ENCODE measurements at places on chromosomes 12 and 14. TPM values are rescaled to one million over a fixed set of nuclear protein-coding genes. Genes with fewer than 3 reads are reported as not detected.

DNA sequence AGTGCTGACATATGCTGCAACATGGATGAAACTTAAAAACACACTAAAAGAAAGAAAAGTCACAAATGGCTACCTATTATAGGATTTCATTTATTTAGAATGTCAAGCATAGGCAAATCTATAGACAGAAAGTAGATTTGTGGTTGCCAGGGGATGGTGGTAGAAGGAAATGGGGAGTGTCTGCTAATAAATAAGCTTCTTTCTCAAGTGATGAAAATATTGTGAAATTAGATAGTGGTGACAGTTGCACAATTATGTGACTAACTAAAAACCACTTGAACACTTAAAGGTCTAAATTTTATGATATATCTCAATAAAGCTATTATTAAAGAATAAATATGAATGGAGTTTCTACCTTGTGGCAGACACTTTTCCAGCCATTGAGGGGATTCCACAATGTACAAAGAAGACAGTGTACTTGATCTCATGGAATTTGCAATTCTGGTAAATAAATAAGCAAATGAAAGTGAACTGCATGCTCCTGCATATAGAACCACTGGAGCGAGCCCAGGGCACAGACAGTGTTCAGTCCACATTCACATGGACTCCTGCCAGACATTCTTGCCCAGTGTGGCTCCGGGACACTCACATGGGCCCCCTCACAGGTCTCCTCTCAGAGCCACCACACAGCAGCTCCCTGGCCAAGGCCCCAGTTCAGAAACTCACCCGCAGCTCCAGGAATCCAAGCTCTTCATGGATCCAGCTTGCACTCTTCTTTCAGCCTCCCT, 107.1 kb upstream of the ARID2 start:
- no peaks in the 10 kb centered on the region for H3K4me1 ChIP-seq
- no peak for DNase-seq
- no peaks in the 10 kb centered on the region for H3K27me3 ChIP-seq
- no peak overlapping the region for H3K4me3 ChIP-seq
- H3K27ac ChIP-seq: no peak overlapping the region
- H3K36me3 ChIP-seq: no peaks in the 10 kb centered on the region

DNA sequence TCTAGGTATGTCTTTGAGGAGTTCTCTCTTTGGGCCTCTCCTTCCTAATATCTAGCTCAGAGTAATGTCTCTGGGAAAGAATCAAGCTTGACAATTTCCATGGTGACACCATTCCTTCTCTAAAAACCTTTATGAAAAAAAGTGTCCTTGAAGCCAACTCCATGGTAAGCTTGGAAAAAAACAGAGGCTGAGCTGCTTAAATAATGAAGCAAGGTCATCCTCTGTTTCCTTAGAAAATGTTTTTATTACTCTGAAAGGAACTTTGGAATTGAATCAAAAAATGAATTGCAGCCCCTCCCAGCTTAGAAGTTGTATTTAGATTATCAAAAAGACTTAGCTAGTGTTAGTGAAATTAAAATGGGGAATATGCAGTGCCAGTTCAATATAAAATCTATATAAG, 166.1 kb upstream of the KITLG start:
- H3K4me1 ChIP-seq: no peaks in the 10 kb centered on the region
- no peak overlapping the region for H3K4me3 ChIP-seq

DNA sequence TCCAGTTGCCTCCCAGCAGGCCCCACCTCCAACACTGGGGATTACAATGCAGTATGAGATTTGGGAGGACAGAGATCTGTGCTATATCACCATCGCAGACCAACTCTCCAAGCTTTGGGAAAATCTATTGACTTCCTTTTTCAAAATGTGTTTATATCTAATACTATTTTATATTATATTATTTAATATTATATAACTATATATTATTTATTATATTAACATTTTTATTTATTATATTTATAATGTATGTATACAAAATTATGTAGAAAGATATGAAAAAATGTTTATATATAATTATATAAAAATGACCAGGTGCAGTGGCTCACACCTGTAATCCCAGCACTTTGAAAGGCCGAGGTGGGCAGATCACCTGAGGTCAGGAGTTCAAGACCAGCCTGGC, 36.4 kb downstream of the DNAH10 start:
- peaks cover 3% of the 10 kb centered on the region for H3K27me3 ChIP-seq
- no peaks in the 10 kb centered on the region for H3K4me1 ChIP-seq
- no peak overlapping the region for H3K4me3 ChIP-seq

GRCh38 chr14:52961060-52961639, 10.3 kb upstream of the FERMT2 start:
- H3K27me3 ChIP-seq: no peaks in the 10 kb centered on the region
- H3K36me3 ChIP-seq: no peaks in the 10 kb centered on the region
- H3K27ac ChIP-seq: no peak overlapping the region
- H3K4me1 ChIP-seq: peaks cover 4% of the 10 kb centered on the region
- H3K4me3 ChIP-seq: no peak overlapping the region
- peak; percentile 35 for DNase-seq

DNA sequence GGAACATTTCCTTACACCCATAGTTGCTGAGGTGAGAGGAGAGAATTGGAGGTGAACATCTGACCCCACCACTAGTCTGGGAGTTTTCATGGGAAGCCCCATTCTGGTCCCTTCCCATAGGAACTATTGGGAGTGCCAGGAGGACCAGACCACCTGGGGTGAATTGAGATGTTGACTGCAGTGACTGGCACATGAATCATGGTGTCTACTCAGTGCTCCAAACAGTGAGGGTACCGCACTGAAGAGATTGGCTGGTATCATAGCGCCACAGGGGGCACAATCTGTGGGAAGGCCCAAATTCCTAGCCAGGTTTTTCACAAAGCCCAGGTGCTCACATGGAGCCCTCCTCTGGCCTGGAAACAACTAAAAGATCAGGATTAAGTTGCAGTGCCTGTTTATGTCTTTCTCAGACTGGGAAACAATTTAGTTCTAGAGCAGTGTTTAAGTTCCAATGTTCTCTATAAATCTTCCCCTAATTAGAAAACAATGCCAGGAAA, 3.7 kb upstream of the RNASE9 start:
- no peaks in the 10 kb centered on the region for H3K36me3 ChIP-seq
- DNase-seq: no peak
- H3K4me1 ChIP-seq: no peaks in the 10 kb centered on the region
- H3K4me3 ChIP-seq: no peak overlapping the region

GRCh38 chr12:29198901-29199300, 49.8 kb downstream of the FAR2 start:
- H3K4me1 ChIP-seq: no peaks in the 10 kb centered on the region
- no peaks in the 10 kb centered on the region for H3K36me3 ChIP-seq
- H3K4me3 ChIP-seq: no peak overlapping the region
- no peaks in the 10 kb centered on the region for H3K27me3 ChIP-seq
- no peak for DNase-seq

- peaks cover 54% of the 10 kb centered on the region for H3K27me3 ChIP-seq
- H3K27ac ChIP-seq: peak overlapping the region; percentile 10
- H3K4me1 ChIP-seq: peaks cover 38% of the 10 kb centered on the region
- peak; percentile 37 for DNase-seq
- peak overlapping the region; percentile 44 for H3K4me3 ChIP-seq
- peaks cover 29% of the 10 kb centered on the region for H3K36me3 ChIP-seq
Measured at GRCh38 chr14:53951627-53952303, 4.9 kb downstream of the BMP4 start.

DNA sequence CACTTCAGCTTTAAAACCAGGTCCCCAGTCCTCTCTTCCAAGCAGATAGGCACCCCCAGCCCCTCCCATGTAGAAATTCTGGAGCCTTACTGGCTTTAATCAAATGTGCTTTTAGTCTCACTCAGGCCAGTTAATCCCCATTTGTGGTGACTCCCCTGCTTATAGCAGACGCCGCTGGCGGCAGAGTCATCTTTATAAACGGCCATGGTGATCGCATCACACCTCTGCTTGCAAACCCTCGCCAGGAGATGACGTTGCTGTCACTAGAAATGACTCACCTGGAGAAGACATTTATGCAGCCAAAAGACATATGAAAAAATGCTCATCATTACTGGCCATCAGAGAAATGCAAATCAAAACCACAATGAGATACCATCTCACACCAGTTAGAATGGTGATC, 369.3 kb downstream of the VRK1 start:
- no peak overlapping the region for H3K27ac ChIP-seq
- H3K4me1 ChIP-seq: no peaks in the 10 kb centered on the region
- DNase-seq: no peak
- H3K27me3 ChIP-seq: peaks cover 2% of the 10 kb centered on the region
- no peak overlapping the region for H3K4me3 ChIP-seq

- H3K4me1 ChIP-seq: no peaks in the 10 kb centered on the region
- DNase-seq: no peak
- peaks cover 4% of the 10 kb centered on the region for H3K36me3 ChIP-seq
- H3K27me3 ChIP-seq: no peaks in the 10 kb centered on the region
- no peak overlapping the region for H3K4me3 ChIP-seq
- H3K27ac ChIP-seq: no peak overlapping the region
Measured at GRCh38 chr12:78034025-78034424, 203.3 kb downstream of the NAV3 start.

DNA sequence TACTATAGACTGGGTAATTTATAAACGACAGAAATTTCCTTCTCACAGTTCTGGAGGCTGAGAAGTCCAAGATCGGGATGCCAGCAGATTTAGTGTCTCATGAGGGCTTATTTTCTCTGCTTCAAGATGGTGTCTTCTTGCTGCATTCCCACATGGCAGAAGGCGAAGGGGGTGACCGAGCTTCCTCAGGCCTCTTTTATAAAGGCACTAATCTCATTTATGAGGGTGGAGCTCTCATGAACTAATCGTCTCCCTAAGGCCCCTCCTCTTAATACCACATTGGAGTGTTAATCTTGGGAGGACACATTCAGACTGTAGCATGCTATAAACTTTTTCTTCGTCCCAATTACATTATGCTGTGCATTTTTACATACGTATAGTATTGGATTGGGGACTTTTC, 200.4 kb upstream of the ARHGAP5 start:
- peak overlapping the region; percentile 67 for H3K27ac ChIP-seq
- no peak overlapping the region for H3K4me3 ChIP-seq
- peaks cover 17% of the 10 kb centered on the region for H3K4me1 ChIP-seq
- DNase-seq: no peak
- H3K36me3 ChIP-seq: no peaks in the 10 kb centered on the region

DNA sequence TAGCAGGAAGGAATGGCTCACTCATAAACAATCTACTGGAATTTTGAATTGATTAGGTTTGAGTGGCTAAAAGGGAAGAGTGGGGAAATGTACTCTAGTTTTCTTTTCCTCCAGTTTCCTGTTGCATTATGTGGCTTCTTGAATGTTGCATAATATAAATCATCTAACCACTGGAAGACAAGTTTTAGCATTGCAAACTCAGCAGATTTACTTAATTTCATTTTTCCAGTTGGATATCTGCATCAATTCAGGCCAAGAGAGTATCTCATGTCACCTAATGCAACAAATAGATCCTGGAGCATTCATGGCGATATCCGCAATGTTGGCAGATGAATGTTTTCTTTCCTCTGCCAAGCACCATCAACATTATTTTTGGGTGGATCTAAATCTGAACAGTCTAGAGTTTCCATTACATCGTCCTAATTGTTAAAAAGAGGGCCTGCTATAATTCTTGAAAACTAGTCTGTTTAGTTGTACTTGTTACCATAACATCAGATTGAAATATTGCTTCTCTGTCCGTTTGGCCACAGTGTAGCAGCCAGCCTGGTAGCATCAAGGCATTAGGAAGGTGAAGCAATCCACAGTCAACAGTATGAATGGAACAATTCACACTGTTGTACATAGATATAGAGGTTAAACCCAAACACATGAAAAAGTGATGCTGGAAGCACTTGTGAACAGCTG, 544.2 kb downstream of the ETNK1 start:
- no peaks in the 10 kb centered on the region for H3K4me1 ChIP-seq
- peak; percentile 33 for DNase-seq
- H3K36me3 ChIP-seq: no peaks in the 10 kb centered on the region
- H3K4me3 ChIP-seq: no peak overlapping the region
- H3K27ac ChIP-seq: no peak overlapping the region
- no peaks in the 10 kb centered on the region for H3K27me3 ChIP-seq

GRCh38 chr12:51390891-51391282, 319 bp downstream of the GALNT6 start:
- H3K27ac ChIP-seq: no peak overlapping the region
- DNase-seq: peak; percentile 38
- H3K4me3 ChIP-seq: peak overlapping the region; percentile 38

DNA sequence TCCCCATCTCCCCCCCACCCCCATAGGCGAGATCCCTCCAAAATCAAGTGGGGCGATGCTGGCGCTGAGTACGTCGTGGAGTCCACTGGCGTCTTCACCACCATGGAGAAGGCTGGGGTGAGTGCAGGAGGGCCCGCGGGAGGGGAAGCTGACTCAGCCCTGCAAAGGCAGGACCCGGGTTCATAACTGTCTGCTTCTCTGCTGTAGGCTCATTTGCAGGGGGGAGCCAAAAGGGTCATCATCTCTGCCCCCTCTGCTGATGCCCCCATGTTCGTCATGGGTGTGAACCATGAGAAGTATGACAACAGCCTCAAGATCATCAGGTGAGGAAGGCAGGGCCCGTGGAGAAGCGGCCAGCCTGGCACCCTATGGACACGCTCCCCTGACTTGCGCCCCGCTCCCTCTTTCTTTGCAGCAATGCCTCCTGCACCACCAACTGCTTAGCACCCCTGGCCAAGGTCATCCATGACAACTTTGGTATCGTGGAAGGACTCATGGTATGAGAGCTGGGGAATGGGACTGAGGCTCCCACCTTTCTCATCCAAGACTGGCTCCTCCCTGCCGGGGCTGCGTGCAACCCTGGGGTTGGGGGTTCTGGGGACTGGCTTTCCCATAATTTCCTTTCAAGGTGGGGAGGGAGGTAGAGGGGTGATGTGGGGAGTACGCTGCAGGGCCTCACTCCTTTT, 2.7 kb downstream of the GAPDH start:
- peaks cover 78% of the 10 kb centered on the region for H3K4me1 ChIP-seq
- H3K27ac ChIP-seq: peak overlapping the region; percentile 99
- H3K36me3 ChIP-seq: peaks cover 61% of the 10 kb centered on the region
- DNase-seq: no peak

Gene CD163
- total RNA-seq: 6.9 TPM

Gene GPD1
- total RNA-seq: 56.3 TPM

Gene PLEKHA5
- total RNA-seq: 21.1 TPM

Gene HHIPL1
- total RNA-seq: 2.3 TPM

Gene IGF1
- 26.5 TPM for total RNA-seq

Gene AKAP3
- total RNA-seq: 0.35 TPM

Gene NOVA1
- 7.9 TPM for total RNA-seq

Gene TAS2R13
- 1.5 TPM for total RNA-seq

Gene SERPINA3
- total RNA-seq: 0.09 TPM

Gene CELA1
- total RNA-seq: not detected

Data from muscle of leg (tissue), 16 donors.